ENCODE measurements at places on chromosomes 16 and 17.

- no peak for DNase-seq
Measured at GRCh38 chr17:14294876-14295275, 6.0 kb upstream of the HS3ST3B1 start.

GRCh38 chr17:17180741-17181525, 25.2 kb downstream of the PLD6 start:
- DNase-seq = no peak

DNA sequence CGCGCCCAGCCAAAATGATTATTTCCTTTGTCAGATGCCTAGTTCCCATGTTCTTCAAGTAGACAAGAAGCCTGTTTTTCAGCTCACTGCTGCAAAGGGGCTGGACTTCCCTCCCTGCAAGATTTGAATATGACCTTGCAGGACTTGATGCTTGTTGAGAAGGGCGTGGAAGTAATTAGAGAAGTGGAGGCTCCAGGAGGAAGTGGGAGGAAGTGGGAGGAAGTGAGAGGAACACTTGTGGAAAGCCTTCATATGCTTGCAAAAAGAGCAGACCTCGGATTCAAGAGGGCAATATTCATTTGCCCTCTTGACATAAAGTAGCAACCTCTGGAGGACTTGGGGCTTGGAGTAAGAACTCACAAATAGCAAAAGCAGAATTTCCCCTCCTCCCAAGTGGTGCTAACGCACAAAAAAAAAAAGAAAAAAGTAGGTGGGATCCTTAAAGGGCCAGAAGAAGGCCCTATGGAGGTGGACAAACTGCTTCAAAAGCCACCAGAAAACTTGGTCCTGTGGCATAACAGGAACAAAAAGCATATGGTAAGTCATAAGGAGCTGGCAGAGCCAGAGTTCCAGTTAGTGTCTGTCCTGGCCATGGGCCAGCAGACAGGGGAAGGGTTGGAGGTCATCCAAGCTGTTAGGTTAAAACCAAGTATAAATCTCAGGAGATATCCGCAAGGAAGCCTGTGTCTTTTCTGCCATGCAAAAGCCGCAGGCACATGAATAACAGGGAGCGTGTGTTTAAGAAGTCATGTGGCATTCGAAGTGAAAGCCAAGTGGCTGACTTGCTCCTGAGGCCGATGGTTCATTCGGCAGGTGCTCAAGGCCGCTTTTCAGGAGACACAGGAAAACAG, 20.6 kb upstream of the PRKAR1A start:
- DNase-seq = peak; percentile 45

DNA sequence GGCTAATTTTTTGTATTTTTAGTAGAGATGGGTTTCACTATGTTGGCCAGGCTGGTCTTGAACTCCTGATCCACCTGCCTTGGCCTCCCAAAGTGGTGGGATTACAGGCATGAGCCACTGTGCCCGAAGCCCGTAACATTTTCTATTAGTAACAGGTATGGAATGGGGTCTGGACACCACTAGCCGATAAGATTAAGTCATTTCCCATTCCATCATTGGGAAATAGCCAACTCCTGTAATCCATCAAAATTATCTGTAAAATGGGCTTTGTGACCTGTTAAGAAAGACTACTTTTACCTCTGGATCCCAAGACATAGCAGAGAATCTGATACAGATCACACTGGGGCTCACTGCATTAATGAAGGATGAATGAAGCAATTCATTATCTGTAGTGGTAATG, 3.9 kb upstream of the LUC7L3 start:
- DNase-seq = no peak

GRCh38 chr17:43907998-43908721, 824 bp upstream of the MPP2 start:
- peak; percentile 92 for DNase-seq

DNA sequence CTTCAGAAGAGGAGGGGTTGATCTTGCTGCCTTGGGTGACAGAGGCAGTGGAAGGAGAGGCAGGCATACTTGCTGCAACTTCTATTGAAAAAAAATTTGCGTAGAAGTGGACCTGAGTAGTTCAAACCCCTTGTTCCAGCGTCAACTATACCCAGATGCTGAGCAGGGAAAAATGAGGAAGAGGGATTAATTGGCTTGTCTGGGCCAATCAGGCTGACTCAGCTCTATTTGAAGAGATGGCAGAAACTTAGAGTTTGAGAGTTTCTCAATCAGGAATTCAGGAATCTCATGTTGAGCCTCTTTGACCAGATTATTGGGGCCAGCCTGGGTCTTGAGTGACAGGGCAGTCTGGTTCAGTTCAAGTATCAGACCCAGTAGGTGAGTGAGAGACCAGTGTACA, 17.6 kb downstream of the CASC3 start:
- DNase-seq = no peak

GRCh38 chr16:87828907-87829621, 40.2 kb downstream of the SLC7A5 start:
- DNase-seq = no peak

DNA sequence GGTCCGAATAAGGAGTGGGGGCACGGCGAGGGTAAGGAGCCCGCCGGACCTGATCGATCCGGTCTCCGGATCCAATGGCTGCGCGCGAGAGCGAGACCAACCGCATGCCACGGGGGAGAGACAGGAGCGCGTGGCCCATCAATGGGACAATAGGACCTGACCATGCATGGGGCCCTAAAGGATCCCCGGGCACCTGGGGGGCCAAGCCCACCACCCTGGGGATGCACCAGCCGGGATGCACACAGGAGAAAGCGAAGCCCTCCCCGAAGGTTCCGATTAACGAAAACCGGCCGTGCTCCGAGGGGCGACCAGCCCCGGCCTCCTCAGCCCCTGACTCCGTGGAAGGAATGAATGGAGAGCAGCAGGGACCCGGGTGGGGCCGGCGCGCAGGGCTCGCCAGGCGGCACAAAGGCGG, 525 bp downstream of the JPT1 start:
- DNase-seq = peak; percentile 25

DNA sequence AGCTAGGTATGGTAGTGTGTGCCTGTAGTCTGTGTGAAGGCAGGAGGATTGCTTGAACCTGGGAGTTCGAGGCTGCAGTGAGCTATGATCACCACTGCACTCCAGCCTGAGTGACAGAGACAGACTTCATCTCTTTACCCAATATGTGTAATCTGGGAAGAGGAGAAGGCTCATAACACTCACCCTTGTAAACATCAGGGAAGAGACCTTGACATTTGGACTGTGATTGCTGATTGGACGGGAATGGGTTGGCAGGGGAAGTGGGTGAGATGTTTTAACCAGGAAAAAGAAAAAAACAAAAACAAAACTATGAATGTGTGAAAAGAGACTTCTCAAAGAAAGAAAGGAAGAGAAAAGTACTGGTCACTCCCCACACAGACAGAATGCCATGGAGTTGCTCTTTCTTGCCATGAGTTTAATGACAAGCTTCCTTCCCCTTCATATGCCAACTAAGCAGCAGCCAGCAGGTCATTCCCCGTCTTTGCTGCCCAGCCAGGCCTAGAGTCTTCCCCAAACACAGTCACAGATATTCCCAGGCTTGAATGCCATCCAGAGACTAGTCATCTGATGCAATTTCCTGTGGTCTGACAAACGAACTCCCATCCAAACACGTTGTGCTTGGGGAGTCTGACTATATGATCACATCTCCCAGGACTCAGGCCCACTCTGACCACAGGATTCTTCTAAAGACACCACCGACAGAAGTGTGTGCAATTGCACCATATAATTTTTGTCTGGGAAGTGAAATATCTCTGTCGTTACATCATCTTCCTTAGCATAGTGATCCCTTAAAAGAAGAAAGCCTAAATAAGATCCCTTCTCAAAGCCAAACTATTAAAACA, 3.6 kb upstream of the XAF1 start:
- DNase-seq = no peak

DNA sequence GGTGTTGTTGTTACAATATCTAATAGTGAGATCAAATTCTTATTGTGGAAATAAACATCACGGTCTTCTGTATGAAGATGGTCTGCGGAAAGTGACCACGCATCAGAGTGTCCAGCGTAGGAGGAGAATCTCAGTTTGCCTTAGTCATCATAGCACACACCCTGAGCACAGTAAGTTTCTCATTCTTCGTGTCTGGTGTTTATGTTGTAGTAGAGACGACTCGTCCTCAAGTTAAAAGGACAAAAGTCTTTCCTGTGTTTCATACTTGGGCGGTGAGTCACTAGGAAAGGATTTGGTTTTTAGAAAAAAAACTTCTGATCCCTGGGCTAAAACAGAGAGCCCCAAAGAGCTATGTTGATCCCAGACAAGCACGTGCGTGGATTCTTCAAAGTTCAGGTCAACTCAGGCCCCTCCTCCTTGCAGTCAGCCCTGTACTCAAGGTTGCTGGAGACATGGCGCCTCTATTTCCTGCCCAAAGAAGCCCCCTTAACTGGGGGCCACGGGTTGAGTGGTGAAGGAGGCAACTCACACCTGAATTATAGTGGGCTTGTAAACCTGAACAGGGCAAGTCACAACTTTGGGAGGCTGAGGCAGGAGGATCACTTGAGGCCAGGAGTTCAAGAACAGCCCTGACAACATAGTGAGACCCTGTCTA, 170.4 kb downstream of the ZFHX3 start:
- DNase-seq = no peak

- no peak for DNase-seq
Measured at GRCh38 chr16:26857371-26857770, 209.4 kb upstream of the C16orf82 start.

DNA sequence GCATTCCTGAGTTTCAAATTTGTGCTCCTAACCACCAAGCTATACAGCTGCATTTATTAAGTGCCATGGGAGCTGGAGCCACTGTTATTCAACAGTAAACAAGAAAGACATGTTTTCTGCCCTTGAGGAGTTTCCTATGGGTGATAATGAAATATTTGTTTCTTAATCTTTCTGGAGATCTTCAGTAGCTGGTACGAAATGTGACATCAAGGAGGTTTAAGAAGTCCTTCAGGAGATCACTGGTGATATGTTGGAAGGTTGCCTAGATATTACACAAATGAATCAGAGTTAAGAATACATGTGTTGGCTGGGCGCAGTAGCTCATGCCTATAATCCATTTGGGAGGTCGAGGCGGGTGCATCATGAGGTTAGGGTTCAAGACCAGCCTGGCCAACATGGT, 14.9 kb downstream of the RHOT1 start:
- DNase-seq = no peak

- no peak for DNase-seq
Measured at GRCh38 chr16:50299508-50300105, 33.3 kb downstream of the ADCY7 start.

- DNase-seq = no peak
Measured at GRCh38 chr17:48198950-48199541, 91.5 kb downstream of the SNX11 start.

- peak; percentile 86 for DNase-seq
Measured at GRCh38 chr16:6362321-6362720, 970.3 kb upstream of the RBFOX1 start.

GRCh38 chr16:24497440-24497839, 41.9 kb upstream of the RBBP6 start:
- no peak for DNase-seq

GRCh38 chr16:72044296-72044695, 10.0 kb upstream of the HP start:
- DNase-seq = no peak

- no peak for DNase-seq
Measured at GRCh38 chr17:77038884-77039555, 101.7 kb upstream of the SEC14L1 start.

- peak; percentile 22 for DNase-seq
Measured at GRCh38 chr16:81885976-81886586, 107.0 kb downstream of the PLCG2 start.

GRCh38 chr17:49018748-49019147, 21.6 kb downstream of the IGF2BP1 start:
- no peak for DNase-seq

DNA sequence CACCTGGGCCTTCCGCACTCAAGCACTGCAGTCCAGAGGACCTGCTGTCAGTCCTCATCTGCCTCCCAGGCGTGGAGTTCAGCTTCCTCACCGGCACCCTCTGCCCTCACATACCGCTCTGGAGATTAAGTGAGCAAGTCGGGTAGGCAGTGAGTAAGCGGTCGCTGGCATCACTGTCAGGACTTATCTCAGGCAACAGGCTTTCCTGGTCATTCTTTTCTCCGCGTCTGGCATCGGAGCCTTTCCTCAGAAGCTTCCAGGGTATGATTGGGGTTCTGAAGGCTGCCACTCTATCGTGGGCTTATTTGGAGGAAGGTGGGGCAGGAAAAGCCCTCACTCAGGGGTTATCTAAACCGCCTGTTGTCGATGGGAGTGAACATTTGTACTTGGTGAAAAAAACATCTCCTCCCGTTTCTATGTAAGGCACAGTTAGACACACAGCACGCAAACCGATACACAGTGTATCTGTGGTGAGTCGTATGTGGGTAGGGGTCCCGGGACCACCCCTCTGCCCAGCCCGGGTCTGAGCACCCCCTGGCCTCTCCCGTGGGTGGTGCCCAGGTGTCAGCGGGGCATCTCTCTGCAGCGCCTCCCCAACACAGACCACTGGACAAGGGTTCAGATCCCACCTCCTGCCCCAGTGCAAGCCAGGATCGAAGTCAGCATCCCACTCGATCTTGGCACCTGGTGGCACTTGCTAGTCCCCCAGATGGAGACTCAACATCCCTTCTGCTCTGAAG, 92.5 kb upstream of the PLCG2 start:
- no peak for DNase-seq

DNA sequence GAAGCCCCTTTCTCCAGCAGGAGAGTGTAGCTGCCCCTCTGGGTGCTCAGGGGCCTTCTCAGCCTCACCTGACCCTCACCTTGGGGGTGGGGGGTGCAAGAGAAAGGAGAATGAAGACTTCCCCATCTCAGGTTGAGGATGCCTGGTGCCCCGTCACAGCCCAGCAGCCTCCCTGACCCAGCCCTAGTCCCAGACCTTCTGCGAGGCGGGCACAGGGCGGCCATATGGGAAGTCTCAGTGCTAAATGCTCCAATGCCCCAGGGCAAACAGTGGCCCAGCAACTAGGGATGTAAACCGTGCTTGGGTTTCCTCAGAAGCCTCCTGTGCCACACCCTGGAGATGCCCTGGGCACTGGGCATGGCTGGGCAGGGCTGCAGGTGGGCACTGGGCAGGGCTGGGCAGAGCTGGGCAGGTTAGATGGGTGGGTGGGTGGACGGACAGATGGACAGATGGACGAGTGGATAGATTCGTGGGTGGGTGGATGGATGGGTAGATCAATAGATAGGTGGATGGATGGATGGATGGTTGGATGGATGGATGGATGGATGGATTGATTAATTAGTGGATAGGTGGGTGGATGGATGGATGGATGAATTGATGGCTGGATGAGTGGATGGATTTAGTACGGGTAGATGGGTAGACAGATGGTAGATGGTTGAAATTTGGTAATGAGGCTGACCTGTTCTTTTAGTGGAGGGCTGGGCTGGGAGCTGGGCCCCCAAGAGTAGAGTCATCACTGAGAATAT, 16.8 kb downstream of the TPSD1 start:
- DNase-seq = no peak

GRCh38 chr17:17433000-17433703, 43.6 kb upstream of the MED9 start:
- DNase-seq = no peak

DNA sequence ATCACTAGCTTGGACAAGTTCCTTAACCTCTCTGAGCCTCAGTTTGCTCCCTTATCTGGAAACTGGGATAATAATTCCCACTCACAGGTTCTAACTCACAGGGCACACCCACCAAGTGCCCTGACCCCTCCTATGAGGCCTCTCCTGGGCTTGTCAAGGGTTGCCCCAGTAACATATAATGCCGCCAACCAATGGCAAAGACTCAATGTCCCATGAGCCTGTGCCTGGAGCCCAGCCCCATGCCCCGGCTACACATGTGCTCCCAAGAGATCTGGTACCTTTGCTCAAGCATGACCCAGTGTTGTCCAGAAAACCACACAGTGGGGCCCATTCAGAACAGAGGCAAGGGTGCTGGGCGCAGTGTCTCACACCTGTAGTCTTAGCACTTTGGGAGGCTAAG, 8.5 kb upstream of the FBXL19 start:
- no peak for DNase-seq

All from cerebellar cortex (tissue), 1 donor.